ENCODE measurements at places on chromosomes 13 and 19.

DNA sequence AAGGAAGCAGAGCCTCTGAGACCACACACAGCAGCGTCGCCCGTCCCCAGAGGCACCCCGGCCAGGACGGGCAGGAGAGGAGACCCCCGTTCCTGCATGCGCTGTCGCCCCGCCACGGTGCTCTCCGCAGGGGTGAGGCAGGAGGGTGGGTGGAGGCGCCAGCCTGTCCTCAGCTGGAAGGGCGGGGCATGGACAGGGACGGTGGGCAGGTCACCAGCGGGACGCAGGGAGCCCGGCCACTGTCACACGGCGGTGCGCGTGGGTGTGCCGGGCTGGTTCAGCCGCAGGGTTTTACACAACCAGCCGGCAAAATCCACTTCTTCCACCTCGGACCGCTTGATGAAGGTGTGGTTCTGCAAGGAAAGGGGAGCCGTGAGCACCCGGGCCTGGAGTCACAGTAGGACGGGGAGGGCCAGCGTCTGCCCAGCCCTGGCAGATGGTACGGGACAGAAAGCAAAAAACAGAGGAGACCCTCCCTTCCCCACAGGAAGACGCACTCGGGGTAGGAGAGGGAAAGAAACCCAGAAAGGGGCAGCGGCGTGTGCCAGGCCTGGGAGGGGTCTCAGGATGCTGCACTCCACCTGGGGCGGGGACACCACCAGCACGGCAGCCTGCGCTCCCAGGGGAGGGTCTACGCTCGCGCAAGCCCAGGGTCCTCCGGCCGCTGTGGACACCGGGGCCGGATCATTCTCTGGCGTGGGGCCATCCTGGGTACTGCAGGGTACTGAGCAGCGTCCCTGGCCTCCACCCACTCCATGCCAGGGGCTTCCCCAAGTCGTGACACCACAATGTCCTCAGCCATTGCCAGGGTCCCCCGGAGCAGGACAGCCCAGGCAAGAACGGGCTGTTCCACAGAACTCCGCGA, 23.9 kb upstream of the ZBTB7A start:
- DNase-seq: no peak

GRCh38 chr19:42850981-42851717, 28.4 kb downstream of the PSG1 start:
- peak; percentile 74 for DNase-seq

GRCh38 chr19:46812977-46813838, 24.8 kb upstream of the SLC1A5 start:
- no peak for DNase-seq

DNA sequence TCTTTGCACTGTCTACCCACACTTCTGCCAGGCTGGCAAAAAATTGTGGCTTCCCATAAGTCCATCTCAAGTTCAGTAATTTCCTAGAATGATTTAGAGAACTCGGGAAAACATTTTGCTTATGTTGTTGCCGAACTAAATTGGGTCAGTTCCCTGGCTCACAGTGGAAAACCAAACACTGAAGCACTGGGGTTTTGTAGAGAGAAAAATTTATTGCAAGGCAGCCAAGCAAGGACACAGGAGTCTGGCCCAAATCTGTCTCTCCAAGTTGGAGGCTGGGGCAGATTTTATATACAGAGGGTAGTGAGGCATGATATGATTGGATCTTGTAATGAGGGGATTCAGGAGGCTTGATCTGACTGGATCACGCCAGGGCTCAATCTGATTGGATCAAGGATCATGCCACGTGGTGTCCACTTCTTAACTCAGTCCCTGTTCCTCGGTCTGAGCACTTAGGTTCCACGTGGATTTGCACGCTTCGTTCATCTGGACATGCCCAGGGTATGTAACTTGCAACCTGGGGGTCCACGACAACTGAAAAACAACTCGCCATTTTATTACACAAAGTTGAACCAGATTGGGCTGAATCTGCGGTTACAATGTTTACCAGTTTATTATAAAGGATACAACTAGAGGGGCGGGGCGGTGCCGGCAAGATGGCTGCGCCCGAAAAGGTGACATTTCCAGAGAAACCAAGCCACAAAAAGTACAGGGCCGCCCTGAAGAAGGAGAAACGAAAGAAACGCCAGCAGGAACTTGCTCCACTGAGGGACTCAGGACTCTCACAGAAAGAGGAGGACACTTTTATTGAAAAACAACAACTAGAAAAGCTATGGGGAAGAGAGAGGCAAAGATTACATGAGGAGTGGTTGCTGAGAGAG, 7.3 kb downstream of the CD209 start:
- DNase-seq: no peak

DNA sequence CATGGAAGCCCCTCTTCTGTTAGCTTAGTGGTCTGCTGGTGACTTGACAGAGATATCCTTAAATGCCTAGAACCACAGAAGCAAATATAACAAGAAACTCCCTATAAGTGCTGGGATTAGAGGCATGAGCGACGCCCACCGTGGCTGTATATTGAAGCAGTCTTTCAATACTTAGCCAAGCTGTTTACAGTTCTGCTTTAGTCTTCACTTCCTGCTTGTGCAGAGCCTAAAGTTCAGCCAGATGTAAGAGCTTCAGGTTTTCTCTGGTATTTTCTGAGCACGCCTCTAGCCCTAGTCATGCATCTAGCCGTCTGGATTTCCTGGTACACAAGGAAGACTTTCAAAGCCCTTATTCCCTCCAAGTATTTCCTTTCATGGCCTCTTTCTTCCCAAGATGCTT, 28.5 kb downstream of the TRPM4 start:
- DNase-seq: no peak

- peak; percentile 7 for DNase-seq
Measured at GRCh38 chr19:40091205-40092129, 724 bp upstream of the ZNF780A start.

- no peak for DNase-seq
Measured at GRCh38 chr19:3047496-3048189, 14.7 kb downstream of the TLE5 start.

GRCh38 chr19:51341976-51342580, at the start of gene VSIG10L:
TSS of gene VSIG10L (minus strand) at chr19:51342139. CDS start at chr19:51342124, 15 bp downstream.
- DNase-seq: no peak

GRCh38 chr13:94121686-94122085, 357.8 kb downstream of the DCT start:
- peak; percentile 42 for DNase-seq
